Hematopoietic multipotent progenitor cell treated with erythropoietin and hydrocortisone succinate and interleukin-3 and kit ligand, for 8 days (in vitro differentiated cells): ENCODE measurements at places on chromosomes 3 and 15.

GRCh38 chr3:49673121-49673714 lies 933 bp upstream of the APEH start:
- peak; percentile 96 for DNase-seq

DNA sequence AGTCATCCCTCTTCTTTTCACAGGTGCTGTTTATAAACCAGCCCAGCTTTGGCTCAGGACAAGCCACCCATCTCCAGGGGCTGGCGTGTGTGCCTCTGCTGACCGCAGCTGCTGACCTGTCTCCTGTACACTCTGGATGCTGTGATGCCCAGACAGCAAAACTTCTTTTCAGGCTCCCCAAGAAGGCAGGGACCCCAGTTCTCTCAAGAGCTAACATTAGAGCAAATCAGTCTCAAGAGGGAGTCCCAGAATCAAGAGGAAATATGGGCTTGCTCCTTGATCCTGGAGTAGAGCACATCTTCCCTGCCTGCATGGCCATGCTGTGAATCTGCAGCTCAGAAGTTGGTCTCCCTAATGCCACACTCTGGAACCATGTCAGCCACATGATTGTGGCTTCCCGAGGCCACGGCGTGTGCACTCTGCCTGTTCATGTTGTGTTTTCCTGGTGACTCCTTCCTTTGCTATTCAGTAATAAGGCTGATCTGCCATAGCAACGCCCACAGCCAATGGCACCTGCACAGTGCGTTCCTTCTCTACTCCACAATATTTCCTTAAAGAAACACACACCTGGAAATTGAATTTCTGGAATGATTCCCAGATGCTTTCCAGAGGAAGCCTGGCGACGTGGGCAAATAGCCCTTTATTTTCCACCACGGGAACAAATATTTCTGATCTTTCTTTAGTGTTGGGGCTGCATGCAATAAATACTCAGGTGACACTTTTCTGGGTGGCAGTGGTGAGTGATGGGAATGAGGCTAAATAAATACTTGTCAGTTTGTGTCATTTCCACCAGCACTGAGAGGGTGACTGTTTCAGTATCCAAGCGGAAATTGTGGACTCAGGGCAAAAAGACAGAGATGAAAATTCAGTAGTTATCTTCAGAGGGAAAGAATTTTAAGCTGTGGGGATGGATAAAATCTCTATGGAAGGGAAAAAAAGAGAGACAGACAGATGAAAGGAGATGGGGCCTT lies 21.9 kb upstream of the THSD4 start:
- DNase-seq = no peak

DNA sequence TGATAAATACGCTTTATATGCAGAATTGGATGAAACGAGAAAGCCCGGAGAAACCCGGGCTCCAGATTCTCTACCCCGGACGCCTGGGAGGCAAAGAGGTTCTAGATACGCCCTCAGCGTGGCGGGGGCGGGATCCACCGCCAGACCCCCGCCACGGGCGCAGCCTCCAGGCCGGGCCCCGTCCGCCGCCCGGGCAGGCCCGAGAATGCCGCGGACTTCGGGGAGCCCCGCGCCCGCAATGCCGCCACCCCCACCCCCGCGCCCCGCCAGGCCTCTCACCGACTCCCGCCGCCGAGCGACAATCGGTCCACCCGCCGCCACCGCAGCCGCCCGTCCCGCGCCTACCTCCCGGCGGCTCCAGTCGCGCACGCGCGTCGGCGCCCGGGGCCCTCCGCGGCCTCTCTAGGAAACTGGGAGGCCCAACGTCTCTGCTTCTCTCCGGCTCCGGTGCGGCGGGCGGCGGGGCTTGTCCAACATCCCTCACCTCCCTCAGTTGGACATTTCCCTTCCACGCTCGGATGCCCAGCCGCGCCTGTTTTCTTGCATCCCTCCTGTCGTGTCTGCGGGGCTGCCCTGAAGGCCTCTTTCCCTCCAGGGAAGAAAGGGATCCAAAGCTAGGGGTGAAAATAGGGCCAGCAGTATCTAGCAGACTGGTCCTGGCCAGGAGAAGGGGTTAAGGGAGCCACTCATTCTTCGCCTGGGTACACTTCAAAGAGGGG lies at the start of gene ZNF445:
Gene ZNF445, minus strand, starts transcription at position 359 of the 719 bp plus-strand sequence. CDS start 22,121 bp downstream, outside the sequence.
- DNase-seq = peak; percentile 80

DNA sequence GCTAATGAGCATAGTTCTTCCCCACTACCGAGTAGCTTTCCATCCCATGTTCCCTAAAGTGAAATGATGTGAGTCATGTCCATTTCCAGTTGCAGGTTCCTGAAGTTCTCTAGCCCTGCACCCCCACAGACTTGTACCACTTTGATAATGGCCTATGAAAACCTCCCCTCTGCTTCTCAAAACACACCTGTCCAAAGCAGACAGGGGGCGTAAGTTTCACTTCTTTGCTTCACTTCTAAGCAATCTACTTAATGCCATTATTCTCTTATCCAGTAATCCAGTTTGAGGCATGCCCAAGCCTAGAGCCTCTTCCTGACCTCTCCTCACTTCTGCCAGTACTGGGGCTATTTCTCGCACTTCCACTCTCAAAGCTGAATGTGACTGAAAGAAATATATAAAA lies 305.1 kb downstream of the IGSF11 start:
- DNase-seq = no peak
